ENCODE measurements at places on chromosomes 7 and 10.

GRCh38 chr10:13659887-13660550 lies 73.3 kb downstream of the PRPF18 start:
- DNase-seq: peak; percentile 75

DNA sequence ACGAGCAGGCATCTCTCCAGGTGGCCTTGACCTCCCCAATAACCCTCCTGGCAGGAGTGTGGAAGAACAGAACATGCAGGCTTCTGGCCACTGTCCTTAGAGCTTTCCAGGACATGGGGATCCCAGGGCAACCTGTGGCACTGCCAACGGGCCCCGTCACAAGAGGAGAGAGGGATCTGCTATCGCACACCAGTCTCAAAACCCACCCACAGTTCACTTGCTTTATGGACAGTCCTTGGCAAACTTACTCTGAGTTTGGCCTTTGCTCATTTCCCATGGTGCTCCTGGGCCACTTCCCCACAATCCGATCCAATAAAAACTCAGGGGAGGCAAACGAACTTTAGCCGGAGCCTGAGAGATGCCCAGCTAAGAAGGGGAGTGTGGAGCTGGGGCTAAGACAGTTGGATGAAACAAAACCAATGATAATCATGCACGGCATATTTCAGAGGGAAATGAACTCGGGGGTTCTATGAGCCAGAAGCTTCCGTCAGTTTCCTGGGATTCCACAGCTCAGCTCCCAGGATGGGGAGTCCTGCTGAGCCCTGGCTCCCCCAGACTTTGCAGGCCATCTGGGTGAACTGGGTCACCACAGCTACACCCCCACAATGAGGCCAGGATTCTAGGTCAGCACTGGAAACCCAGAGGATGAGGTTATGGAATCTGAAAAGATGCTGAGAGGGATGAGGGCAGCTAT lies 158.4 kb downstream of the NEURL1 start:
- DNase-seq: no peak

GRCh38 chr10:61592581-61592980 lies 70.1 kb upstream of the CABCOCO1 start:
- DNase-seq: peak; percentile 18

GRCh38 chr10:110460111-110460809 lies 37.4 kb upstream of the DUSP5 start:
- peak; percentile 27 for DNase-seq

GRCh38 chr10:60203993-60204618 lies 185.6 kb downstream of the ANK3 start:
- DNase-seq: no peak

GRCh38 chr7:158026636-158027265 lies 560.9 kb downstream of the PTPRN2 start:
- no peak for DNase-seq

GRCh38 chr7:129006636-129007414 lies 48.1 kb downstream of the TNPO3 start:
- no peak for DNase-seq

DNA sequence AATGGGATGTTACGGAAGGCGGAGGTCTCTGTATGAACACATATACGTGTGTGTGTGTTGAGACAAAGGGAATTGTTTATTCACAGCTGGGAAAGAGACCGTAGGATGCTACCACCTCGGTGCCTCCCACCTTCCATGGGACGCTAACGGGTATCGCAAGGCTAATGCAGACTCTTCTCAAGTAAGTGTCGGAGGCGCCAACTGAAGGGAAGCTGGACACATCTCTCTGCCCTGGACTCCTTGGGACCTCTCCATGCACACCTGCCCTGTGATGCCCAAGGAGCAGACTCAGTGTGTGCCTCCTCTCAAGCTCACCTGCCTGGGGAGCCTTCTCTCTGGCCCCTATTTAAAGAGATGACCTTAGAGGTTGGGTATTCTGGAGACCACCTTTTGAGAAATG lies 230.9 kb downstream of the DNAJB6 start:
- DNase-seq: no peak

All from glutamatergic neuron (in vitro differentiated cells).